ENCODE measurements at places on chromosomes 1 and 21.

GRCh38 chr1:156669794-156670193, 7.4 kb downstream of the NES start:
- DNase-seq = no peak

- DNase-seq = peak; percentile 47
Observed at GRCh38 chr1:156499842-156500542, 583 bp downstream of the MEF2D start.

DNA sequence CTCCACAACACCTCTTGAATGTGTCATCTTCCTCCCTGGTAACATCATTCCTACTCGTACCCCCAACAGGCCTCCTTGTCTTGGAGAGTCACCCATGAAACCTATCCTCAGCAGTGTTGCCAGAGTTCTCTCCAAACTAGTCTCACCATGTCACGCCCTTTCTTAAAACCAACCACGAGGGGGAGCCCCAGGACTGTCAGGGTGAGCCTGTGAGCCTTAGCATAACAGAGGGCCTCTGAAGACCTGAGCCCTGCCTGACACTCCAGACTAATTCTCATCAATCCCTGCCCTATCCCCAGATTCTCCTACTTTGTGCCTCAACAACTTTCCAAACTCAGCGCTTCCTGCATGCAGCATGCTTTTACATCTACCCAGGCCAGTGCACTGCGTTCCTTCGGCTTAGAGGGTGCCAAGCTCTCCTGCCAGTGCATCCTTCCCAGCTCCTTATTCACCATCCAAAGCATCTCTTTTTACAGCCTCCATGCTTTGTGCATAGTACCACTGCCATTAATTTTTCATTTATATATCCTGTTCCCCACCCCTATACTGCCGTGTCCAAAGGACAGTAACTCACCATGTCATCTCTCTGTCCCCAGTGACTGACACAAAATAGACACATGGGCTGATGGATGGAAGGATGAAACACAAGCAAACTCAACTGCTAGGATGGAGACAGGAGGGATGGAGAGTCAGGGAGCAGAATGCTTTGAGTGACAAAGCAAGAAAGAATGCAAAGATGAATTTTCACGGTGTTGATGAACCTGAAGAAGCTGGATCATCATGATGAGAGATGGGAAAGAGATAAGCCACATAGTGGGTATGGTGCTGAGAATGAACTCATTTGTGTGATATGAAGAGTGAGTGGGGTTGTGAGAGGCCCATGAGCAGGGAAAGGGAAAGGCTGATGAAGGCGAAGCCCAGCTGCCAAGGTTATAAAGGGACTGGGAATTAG, 34.0 kb downstream of the ZNF697 start:
- DNase-seq = peak; percentile 91

GRCh38 chr1:193884848-193885558, 698.6 kb upstream of the B3GALT2 start:
- DNase-seq = no peak

GRCh38 chr21:45788637-45789506, 145.3 kb downstream of the PCBP3 start:
- no peak for DNase-seq

- DNase-seq = no peak
Observed at GRCh38 chr1:33943978-33944377, 80.1 kb downstream of the HMGB4 start.

DNA sequence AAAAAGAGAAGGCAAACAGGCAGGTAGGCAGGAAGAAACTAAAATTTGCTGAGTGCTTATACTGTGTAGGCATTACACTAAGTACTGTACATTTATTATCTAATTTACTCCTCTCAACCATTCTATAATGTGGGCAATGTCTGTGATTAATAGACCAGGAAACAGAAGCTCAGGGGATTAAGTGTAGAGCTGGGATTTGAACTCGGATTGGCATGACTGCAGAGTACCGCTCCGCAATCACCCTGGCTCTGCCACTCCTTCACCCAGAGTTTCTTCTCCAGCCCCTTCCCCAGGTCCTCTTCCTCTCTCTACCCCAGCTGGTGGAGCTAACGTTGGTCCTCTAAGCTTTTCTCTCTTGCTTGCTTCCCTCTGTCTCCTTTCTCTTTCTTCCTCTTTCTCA, 11.5 kb upstream of the S100A2 start:
- DNase-seq = no peak

DNA sequence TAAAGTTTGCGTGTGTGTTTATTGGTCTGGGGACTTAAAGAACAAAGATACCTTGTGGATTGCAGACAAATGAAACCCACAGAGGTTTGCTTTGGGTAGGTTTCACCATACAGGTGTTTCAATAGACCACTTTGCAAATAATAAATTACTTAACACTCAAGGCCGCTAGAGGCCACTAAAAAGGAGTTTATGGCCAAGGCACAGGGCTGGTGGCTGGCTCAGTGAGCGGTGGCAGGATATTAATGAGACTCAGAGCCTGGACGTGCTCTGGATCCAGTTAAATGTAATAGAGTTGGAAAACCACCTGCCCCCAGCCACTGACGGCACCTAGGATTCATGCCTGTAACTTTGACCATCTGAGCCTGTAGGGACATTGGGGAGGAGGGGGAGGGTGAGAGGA, 44.5 kb downstream of the LRRC38 start:
- DNase-seq = peak; percentile 19

DNA sequence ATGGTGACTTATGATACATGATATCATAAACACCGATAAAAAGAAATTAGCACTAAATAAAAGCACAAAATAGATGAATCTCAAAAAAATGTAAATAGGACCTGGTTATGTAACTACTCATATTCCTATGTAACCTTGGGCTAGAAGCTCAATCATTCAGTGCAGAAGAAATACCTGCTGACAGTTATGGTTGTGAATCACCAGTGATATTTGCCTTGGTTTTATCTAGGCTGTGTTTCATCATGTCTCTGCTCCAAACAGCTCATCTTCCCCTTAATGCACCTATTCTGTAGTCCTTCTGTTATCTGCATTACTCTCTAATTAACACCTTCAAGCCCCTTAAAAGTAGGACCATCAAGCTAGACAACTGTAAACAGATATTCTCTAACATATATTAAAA, 16.3 kb upstream of the PIGC start:
- DNase-seq = no peak

DNA sequence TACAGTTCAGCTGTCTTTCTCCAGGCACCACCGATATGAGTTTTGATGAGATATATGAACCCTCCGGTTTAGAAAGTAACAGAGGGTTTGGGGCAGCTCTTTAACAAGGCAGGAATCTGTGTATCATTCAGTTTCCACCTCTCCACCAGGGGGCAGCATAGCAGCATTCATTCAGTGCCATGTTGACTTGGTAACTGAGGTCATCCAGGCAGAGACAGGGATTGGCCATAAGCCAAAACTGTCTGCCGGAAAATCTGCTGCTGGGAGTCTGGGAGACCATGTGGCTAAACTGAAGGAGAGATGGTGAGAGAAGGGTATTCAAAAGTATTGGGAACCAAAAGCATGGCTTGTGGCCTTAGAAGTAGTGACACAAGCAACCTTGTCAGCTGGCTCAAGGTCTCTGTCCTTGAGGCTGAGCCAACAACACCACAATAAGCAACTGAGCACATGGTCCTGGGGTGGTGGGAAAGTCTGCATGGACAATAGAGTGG, 98.5 kb downstream of the LMX1A start:
- peak; percentile 69 for DNase-seq

- DNase-seq = no peak
Observed at GRCh38 chr1:107442551-107442950, 301.7 kb downstream of the NTNG1 start.

DNA sequence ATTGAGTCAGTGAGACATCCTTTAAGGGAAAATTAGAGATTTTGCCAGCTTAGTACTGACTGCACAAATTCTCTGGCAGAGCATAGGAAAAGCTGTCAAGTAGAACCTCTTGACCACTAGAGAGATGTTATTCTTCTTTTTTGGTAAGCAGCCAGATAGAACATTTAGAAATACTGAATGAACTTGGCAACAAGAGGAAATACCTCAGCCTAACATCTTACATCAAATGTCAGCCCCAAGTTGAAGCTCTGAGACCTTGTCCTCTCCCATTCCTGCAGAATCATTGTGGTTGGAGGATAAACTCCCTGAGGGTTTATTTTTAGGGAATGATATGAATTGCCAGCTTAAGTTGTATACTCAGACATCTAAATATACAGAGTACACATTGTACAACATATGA, 53.5 kb downstream of the MIGA1 start:
- no peak for DNase-seq

GRCh38 chr1:56494306-56494705, 85.1 kb downstream of the PLPP3 start:
- DNase-seq = no peak

DNA sequence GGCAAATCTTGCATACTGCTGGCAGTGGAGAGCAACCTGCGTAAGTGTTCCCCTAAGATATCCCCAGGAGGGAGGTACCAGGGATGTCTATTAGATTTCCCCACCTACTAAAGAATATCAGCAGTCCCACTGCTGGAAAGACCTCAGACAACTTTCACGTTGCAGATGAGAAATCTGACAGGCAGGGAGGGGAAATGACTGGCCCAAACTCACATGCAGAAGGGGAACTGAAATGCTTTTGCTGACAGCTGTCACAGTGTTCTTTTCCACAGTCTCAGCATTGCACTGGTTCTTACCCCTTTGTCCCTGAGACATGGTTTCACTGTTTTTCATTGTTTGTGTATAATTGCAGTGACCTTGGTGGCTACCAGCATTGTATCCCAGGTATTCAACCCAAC, 84.8 kb upstream of the ATP1A1 start:
- DNase-seq = peak; percentile 53

DNA sequence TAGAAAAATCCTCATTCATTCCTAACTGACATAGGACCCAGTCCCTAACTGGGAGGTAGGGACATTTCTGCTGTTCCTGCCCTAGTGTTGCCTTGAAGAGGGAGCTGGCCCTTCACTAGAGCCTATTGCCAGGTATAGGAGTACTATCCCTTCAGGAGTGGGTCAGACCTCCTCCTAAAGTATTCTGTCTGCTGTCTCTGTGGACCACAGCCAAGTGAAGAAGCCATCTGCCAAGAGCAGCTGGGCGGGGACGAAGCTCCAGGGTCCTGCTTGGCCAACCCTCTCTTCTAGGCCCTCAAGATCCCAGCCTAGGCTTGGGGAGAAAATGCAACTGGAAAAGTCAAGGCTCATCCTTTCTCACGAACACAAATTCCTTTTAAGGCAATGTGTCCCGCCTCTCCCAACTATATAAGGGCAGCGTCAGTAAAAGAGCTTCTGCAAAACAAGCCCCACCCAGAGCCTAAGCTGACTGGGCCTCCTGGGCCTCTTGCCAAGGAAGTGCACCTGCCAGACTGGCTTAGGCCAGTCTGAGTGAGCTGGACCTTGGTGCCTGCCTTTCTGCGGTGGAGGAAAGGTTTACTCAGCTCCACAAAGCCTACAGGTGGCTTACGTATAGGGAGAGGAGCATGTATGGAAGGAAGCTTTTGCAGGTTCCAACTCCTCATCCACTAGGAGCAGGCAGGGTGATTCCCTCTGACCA, 638 bp upstream of the TUFT1 start:
- peak; percentile 76 for DNase-seq

GRCh38 chr1:11563560-11564069, 84.7 kb downstream of the DISP3 start:
- DNase-seq = peak; percentile 4

DNA sequence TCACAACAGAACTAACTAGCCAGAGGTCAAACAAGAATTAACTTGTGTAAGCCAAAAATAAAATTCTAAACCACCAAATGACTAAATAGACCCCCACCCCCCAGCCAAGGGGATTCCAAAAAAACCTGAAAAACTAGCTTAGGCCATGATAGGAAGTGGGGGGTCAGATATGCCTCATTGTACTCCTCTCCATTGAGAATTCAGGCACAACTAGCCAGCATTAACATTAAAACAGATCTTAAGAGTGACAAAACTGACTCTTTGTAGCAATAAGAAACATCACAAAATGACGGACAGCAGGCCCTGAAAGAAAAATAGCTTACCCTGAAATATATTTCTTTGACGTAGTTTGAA, 103.0 kb upstream of the ETV3 start:
- no peak for DNase-seq

- DNase-seq = no peak
Observed at GRCh38 chr21:34203851-34204420, 130.6 kb downstream of the MRPS6 start.

- no peak for DNase-seq
Observed at GRCh38 chr1:50180367-50180766, 71.6 kb downstream of the ELAVL4 start.

DNA sequence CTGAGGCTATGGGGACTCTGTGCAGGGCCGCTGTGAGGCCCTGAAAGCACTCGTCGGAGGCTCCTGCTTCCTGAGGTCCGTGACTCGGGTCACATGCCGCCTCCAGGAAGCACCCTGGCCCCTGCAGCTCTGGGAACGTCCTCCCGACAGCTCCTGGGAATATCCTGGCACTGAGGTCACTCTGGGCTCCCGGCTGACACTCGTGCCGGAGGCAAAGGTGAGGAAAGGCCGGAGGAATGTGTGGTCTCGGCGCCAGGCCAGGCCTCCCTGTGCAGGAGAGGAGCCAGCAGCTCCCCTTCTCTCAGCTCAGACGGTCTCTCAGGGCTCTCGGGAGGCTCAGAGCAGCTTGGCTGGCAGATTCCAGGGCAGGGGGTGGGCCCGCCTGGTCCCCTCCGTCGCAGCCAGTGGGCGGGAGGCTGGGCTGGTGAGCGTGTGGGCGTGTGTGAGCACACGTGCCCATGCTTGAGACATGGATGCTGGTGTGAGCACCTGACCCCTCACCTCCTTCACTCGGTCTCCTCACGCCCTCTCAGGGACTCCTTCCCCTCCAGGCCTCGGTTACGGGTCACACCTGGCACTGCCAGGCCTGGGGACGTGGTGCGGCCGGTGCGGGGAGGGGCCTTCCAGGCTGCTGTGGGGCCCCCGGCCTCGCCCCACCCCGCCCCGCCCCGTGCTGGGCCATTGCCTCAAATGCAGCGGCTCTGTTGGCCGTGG, 5.5 kb upstream of the RNF223 start:
- peak; percentile 55 for DNase-seq

DNA sequence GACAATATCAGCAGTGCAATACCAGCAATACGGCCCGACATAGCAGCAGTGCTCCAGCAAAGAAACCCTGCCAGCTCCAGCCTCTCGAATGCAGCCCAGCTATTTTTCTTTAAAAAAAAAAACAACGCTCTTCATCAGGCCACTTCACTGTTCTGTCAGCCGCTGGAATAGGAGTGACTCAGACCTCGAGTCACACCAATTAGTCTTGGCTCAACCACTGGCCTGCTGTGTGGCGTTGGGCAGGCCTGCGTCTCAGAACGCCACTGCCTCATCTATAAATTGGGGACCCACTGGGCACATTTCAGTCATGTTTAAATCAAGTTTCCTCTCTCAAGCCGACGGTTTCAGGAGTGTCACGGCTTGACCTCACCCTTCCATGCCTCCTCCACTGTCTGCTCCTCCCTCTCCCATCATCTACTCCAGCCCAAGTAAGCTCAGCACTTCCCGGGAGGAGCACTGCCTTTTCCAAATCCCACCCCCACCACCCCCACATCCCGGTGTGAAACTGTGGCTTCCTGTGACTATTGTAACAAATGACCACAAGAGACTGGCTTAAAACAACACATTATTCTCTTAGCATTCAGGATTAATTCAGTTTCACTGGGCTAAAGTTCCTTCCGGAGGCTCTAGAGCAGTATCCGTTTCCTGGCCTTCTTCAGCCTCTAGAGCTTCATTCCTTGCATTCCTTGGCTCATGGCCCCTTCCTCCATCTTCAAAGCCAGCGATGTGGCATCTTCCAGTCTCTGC, 71.9 kb upstream of the EFHD2 start:
- DNase-seq = no peak

Measured in GM12865 (cell line).